ENCODE measurements at places on chromosomes 16 and 17.
A peak's percentile ranks its signal among the peaks of the same experiment; 100 is the strongest.

GRCh38 chr17:524406-524950 is 171.9 kb upstream of the RPH3AL start:
- no peak for DNase-seq

DNA sequence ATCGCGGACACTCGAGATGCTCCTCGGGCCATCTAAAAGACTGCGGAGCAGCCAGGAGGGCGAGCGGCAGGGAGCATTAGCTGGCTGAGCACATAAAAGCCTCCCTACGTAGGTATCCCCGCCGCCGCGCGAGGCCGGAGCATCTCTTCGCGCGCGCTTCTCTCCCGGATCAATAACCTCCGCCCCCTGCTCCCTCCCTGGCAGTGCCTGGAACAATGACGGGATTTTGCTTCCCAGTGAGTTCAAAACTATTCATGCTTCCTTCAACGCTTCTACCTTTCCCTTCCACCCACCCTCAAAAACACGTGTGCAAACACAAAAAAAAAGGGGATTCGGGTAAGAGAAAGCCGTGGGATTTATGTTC is 984 bp downstream of the CENPV start:
- DNase-seq: peak; percentile 66

- DNase-seq: no peak
Measured at GRCh38 chr17:13160296-13160695, 142.5 kb upstream of the ELAC2 start.

DNA sequence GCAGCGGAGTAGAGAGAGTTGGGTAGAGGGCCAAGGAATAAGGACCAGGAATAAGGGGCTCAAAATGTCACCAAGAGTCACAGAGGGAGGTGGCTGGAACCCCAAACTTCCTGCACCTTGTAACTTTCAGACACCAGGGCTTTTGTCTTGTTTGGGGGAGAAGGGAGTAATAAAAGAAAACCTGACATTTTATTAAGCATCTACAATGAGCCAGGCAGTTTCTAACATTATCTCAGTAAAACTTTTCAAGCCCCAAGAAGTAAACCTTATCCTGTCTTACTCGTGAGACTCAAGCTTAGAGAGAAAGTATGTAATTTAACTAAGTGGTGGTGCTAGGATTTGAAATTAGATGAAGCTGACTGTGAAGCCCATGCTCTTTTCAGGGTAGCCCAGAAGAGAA is 848 bp upstream of the MTMR4 start:
- DNase-seq: no peak

GRCh38 chr17:33154869-33155455 is 138.1 kb downstream of the ASIC2 start:
- DNase-seq: no peak

DNA sequence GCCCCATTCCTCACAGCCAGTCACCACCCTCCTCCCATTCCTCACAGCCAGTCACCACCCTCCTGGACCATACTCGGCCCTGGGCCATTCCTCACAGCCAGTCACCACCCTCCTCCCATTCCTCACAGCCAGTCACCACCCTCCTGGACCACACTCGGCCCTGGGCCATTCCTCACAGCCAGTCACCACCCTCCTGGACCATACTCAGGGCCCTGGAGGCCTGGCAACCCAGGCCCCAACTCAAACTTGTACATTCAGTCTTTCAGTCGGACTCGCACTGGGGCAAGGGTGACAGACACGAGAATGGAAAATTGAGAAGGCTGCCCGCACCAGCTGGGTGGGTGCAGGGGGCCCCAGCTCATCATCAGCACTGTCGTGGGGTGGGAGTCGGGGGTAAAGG is 30.4 kb upstream of the FOXK2 start:
- DNase-seq: peak; percentile 36

DNA sequence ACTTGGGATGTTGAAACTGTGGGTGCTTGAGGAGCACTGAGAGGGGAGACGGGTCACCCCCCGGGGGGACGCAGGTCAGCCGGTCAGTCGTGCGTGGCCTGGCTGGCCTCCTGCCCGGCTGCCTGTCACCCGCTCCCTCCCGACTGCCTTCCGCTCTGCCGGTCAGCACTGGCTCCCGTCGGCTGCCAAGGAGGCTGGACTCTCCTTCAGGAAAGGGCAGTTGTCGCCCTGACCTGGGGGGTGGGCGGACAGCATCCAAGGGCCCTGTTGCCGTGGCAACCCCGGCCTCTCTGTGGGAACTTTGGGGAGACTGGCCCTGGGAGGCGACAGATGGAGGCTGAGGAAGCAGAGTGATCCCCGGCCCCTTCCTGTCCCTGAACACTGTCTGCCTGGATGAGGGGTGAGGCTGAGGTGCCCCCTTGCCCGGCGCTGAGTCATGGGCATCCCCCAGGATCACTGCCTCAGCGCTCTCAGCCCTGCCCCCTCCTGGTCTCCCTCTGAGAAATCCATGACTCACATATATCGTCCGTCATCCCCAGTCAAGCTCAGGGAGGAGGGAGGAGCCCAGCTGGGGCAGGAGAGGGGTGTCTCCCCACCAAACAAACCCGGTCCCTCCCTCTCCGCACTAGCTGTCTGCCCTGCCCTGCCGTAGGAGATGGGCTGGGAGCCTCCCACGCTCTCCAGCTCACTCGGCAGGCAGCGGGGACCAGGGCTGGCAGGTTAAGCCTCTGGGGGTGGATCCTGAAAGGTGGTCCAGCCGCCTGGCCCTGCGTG is at the start of gene ADGRG1:
Gene ADGRG1 (plus strand): TSS at position 623 of the 774 bp plus-strand sequence. CDS start 21,658 bp downstream, outside the sequence.
- peak; percentile 94 for DNase-seq

DNA sequence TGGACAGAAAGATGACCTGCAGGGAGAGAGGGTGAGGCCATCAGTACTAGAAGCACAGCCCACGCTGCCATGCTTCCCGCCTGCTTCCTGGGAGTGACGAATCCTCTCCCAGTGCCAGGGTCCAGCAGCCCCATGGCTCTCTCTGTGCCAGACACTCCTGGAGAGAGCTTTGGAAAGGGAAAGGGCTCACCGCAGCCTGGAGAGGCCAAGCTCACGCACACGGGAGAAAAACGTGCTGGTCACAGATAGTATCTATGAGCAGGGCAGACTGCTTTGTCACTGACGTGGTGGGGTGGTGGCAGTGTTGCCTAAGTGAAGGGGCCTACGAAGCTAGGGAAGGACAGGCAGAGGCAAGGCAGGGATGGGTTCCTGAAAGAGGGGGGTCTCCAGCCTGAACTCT is 5.4 kb downstream of the WBP2 start:
- DNase-seq: no peak

DNA sequence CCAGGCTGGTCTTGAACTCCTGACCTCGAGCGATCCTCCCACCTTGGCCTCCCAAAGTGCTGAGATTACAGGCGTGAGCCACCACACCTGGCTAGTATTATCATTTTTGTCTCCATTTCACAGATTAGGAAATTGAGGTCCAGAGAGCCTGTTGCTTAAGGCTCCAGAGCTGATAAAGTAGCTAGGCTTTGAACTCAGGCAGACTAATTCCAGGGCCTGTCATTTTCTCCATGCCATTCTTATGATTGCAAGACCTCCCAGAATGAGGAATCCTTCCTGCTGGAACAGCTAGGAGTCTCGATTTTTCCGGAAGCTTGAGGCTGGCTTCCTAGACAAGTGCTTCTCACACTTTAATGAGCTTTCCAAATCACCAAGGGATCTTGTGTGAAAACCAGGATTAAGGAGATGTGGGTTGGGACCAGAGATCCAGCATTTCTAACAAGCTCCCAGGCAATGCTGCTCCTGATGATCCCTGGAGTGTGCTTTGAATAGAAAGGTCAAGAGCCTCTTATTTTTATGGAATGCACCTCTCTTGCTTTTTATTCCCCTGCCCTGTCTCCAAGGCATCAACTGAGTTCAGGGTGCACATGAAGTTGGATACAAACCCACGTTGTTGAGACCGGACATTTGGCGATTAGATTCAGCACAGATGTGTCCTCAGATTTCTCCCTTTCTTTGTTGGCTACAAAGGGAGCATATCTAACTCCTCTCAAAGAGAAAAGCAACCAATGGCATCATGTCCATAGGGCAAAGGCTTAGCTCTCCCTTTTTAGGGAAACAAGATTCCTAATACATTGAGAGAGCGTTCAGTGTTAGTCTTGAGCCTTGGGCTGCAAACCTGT is 40.3 kb upstream of the FAM20A start:
- no peak for DNase-seq

GRCh38 chr17:40561871-40562611 is 3.2 kb downstream of the CCR7 start:
- no peak for DNase-seq

GRCh38 chr16:67170168-67170948 is at the start of gene NOL3:
Gene NOL3, plus strand, starts transcription at chr16:67170538.
- peak; percentile 93 for DNase-seq

DNA sequence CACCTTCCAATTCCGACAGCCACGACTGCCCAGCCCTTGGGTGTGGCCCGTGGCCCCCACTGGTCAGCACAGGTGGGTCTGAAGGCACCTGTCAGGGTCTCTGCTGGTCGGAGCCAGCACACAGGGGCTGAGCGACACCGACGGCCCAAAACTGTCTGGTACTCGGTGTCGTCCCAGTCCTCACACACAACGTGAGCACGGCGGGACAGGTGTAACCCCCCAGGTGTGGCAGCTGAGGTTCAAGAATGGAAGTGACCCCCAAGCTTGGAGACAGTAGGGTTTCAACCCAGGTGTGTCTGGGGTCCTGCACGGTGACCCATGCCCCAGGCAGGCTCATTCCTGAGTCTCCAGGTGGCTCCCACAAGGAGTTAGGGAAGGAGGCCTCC is 1.0 kb downstream of the GALNS start:
- no peak for DNase-seq

GRCh38 chr16:72850853-72851252 is 197.1 kb downstream of the ZFHX3 start:
- peak; percentile 53 for DNase-seq

- no peak for DNase-seq
Measured at GRCh38 chr16:30533748-30534367, 800 bp downstream of the ZNF747 start.

DNA sequence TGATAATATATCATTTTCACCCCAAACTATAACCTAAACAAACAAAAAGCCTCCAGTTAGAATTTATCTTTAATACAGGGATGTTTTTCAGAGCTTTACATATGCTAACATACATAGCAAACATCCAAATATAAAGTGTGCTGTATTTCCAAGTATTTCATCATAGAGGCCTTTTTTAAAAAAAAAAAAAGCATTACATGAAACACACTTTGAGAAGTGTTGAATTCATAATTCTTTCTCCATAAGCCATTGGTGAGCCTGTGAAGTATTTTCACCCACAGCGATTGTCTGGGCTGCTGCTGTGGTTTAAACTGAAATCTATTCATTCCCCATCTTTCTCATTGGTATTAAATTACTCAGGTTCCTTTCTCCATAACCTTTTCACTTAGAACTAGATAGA is 503.4 kb upstream of the CDH8 start:
- no peak for DNase-seq

DNA sequence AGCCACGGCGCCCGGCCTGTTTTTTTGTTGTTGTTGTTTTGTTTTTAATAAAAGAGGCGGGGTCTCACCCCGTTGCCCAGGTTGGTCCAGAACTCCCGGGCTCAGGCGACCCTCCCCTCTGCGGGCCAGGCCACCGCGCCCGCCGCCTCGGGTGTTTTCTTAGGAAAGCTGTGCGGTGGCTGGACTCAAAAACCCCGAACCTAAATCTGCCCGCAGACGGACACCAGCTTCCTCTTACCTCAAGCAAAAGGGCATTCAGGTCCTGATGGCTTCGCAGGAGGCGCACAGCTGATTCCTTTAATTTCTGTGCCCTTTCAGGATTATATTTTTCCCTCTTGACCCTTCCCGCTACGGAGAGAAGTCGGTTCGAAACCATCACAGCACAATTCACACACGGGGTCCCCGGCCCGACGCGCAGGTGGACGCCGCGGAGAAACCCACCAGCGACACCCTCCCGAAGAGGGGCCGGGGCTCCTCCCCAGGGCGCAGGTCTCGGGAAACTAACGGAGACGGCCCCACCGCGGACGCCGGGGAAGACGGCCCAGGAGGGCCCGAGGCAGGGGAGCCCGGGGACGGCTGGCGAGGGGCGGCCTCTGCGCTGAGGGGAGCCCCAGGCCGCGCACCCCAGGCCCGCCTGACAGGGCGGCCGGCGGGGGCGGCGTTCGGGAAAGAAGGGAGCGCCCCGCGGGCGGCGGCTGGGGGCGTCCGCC is 653 bp downstream of the FANCA start:
- peak; percentile 30 for DNase-seq

- no peak for DNase-seq
Measured at GRCh38 chr17:73547790-73548189, 96.5 kb downstream of the SDK2 start.

- DNase-seq: no peak
Measured at GRCh38 chr17:67280279-67280678, 35.3 kb upstream of the HELZ start.

GRCh38 chr17:58703137-58703915 is 10.9 kb downstream of the RAD51C start:
- peak; percentile 40 for DNase-seq

- DNase-seq: no peak
Measured at GRCh38 chr17:76566988-76567431, 18.6 kb downstream of the ST6GALNAC2 start.

DNA sequence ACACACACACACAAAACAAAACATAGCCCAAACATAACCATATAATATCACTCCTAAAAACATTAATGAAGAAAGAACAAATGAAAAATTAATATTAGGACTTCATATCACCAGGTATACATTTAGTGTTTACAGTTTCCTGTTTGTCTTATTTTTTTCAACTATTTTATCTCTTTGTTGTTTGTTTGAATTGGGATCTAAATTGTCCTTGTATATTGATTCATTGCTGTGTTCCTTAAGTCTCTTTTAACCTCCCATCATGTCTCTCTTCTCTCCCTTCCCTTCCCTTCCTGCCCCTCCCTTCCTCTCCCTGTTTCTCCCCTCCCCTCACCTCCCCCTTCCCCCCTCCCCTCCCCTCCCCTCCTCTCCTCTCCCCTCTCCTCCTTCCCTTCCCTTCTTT is 23.8 kb upstream of the CBLN1 start:
- DNase-seq: no peak

GRCh38 chr16:4495766-4496165 is 19.6 kb downstream of the HMOX2 start:
- no peak for DNase-seq

DNA sequence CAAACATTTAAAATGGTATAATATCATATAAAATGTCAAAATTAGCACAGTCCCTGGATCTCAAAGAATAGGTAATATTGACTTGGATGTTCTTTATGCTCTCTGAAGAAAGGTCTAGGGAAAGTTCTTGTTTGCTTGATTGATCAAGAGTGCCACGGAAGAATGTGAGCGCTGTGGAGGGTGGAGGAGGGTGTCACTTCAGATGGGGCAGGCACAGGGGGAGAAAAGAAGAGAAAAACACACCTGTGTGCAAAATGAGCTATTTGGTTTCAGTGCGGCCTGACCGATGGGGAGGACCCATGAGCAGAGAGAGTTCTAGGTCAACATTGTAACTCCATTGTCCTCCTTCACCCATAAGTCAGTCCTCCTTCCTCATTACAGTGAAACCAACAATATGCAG is 8.8 kb upstream of the VPS4A start:
- DNase-seq: no peak

GRCh38 chr17:34374457-34374856 is 11.4 kb upstream of the CCL1 start:
- no peak for DNase-seq

GRCh38 chr16:78155791-78156345 is 56.4 kb downstream of the WWOX start:
- no peak for DNase-seq

- DNase-seq: no peak
Measured at GRCh38 chr16:68232335-68232734, 3.6 kb downstream of the ESRP2 start.

- no peak for DNase-seq
Measured at GRCh38 chr17:58809564-58809936, 53.9 kb downstream of the PPM1E start.
